ENCODE measurements at places on chromosomes 5 and 9.

GRCh38 chr5:7856855-7857254 lies 5.9 kb upstream of the CFAP90 start:
- peak; percentile 24 for DNase-seq

DNA sequence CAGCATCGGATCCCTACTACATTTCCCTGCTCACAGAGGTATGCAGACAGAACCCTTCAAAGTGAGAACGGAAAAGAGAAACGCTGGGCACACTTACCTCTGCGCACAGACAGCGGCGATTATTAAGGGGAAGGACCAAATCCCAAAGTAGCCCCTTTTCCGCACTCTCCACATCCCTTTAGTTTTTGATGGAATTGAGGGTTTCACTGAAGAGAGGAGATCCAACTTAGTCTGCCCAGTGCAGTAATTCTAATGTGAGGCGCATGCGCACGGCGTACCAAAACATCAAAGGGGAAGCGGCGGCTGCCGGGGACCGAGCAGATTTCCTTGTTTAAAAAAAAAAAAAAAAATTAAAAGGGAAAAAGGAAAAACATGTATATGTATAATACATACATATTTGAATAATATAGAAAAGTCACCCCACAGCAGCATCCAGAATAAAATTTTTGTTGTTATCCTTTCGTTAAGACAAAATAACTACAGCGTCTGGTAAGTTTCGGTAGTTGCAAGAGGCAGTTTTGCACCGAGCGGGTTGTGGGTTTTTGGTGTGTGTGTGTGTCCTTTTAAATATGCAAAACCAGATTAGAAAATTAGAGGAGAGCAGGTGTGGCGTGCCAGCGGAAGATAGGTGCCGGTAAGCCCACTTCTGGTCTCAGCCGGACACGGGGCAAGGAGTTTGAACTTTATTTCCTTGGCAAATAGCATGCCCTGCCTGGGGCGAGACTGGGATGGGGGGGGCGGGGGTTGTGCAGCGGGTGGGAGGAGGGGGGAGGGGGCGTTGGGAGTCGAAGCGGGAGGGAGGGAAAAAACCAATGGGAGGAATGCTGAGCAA lies at the start of gene GABRB2:
GABRB2 (minus strand) TSS at position 256 of the 832 bp plus-strand sequence; CDS start at position 174, 82 bp downstream.
- peak; percentile 56 for DNase-seq

DNA sequence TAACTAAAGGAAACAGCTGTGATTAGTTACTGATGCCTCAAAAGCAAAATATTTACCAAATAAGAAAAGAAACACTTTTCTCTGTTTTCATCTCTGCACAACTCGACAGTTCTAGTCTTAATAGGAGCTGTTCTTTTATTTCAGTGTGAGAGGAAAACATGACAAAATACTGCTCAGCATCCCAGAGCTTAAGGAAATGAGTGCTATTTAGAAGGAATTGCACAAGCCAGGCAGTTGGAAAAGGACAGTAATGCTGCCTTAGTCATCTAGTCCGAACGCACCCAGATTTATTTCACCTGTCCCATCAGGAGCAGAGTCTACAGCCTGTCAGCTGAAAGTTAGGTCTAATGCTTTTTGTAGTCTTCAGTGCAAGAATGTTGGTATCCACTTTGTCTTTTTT lies 12.3 kb downstream of the ZCCHC9 start:
- no peak for DNase-seq

- no peak for DNase-seq
Measured at GRCh38 chr5:117144086-117144485, 569.5 kb upstream of the SEMA6A start.

- no peak for DNase-seq
Measured at GRCh38 chr5:38756068-38756467, 89.7 kb upstream of the OSMR start.

- DNase-seq, result no peak
Measured at GRCh38 chr5:99272576-99272975, 343.8 kb upstream of the CHD1 start.

DNA sequence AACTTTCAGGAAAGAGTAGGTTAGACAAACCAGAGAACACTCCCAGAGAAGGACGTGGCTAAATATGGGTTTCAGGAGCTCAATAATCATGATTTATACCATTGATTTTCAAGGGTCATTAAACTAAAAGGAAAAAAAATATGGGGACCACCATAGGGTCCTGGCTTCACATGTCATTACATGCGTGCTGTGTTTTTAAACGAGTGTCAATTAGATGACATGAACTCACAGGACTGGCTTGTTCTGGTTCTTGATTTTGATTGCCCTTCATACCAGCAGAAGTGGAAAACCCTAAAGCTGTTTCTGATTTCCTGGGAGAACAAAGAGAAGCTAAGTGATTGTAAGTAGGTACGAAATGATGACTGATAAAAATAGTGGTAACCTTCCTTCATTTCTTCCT lies 5.8 kb downstream of the ACOT12 start:
- DNase-seq, result no peak

GRCh38 chr9:134370638-134371037 lies 44.4 kb downstream of the RXRA start:
- DNase-seq, result no peak

- DNase-seq, result no peak
Measured at GRCh38 chr5:150489360-150490295, 18.3 kb upstream of the NDST1 start.

- DNase-seq, result no peak
Measured at GRCh38 chr9:98327249-98327561, 71.8 kb upstream of the TBC1D2 start.

- DNase-seq, result no peak
Measured at GRCh38 chr5:146589028-146589345, 73.0 kb upstream of the GPR151 start.

DNA sequence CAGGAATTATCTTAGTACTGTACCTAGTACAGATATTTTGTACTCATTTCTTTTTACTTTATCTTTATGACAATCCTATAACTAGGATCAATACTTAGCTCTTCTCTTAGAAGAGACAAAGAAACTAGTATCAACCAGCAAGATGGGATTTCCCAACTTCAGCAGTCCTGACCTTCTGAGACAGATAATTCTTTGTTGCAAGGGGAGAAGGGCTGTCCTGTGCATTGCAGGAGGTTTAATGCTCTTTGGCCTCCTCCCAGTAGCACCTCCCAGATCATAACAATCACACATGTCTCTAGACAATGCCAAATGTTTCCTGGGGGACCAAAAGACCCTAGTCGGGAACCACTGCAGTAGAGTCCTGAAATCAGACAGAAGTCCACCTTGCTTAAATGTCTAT lies 424.3 kb upstream of the DMAC1 start:
- DNase-seq, result no peak

All from stimulated activated CD4-positive, alpha-beta T cell treated with anti-CD3 and anti-CD28 coated beads, Interleukin-15, amount 100 ng/mL, for 24 hours (primary cell).